ENCODE measurements at places on chromosomes 16 and 17.

- DNase-seq: no peak
Observed at GRCh38 chr16:24996301-24996700, 18.9 kb downstream of the ARHGAP17 start.

- no peak for DNase-seq
Observed at GRCh38 chr16:1181404-1182315, 28.8 kb downstream of the CACNA1H start.

GRCh38 chr16:57084996-57085395, 7.4 kb upstream of the CPNE2 start:
- DNase-seq: no peak

- DNase-seq: no peak
Observed at GRCh38 chr17:12118617-12119016, 97.9 kb downstream of the MAP2K4 start.

DNA sequence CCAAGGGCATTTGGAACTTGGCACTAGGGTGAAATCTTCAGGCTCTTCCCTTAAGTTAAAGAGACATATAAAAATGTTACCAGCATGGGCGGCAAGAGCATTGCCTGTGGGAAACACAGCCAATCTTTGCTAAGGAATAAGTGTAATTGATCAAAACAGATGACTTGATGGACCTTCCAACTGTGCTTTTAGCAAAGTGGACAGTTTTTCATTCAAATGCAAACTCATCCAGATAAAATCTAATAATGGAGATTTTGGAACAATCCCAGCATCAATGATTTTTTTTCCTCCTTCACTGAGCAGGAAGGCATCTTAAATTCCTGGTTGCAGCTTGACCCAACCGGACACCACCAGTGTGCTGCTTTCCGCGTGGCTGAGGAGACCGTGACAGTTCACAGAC, 42.9 kb upstream of the BHLHA9 start:
- DNase-seq: no peak

DNA sequence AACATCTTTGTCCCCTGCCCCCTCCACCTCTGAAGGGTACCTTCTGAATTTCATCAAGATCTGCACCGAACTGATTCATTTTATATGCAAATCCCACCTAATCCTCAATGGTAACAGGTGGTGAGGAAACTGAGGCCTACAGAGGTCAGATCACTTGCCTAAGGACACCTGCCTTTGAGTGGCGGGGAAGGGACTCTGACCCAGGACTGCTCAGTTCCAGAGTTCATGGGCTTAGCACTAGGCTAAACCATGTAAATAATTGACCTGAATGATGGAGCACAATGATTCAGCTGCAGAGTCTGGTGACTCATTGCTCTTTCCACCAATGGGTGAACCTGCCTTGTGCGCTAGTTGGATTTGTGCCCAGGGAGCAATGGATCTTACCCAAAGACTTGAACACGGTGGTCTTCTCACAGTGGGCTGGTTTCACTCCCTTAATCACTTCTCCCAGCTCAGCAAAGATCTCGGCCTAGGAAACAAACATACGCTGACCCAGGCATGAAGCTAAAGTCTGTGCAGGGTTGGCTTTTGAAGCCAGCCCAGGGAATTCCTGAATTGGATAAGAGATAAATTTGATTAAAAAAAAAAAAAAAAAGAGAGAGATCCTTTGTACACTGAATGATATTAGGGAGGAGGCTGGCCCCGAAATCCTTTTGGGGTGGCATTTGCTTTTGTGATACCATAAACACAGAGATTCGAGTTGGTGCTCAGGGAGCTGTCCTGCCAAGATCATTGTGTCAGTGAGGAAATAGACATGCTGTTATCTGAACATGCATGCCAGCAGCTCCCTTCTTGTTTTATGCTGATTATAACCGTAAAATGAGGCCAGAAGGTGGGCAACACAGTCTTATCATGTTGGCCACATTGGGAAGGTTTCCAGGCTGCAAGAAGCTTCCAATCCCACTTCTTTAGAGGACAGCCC, 17.0 kb downstream of the CRYM start:
- no peak for DNase-seq

- no peak for DNase-seq
Observed at GRCh38 chr17:35713069-35713728, 18.2 kb upstream of the RASL10B start.

GRCh38 chr16:58614860-58615259, 14.8 kb downstream of the CNOT1 start:
- no peak for DNase-seq

GRCh38 chr17:62111562-62112171, 46.6 kb upstream of the MED13 start:
- no peak for DNase-seq

DNA sequence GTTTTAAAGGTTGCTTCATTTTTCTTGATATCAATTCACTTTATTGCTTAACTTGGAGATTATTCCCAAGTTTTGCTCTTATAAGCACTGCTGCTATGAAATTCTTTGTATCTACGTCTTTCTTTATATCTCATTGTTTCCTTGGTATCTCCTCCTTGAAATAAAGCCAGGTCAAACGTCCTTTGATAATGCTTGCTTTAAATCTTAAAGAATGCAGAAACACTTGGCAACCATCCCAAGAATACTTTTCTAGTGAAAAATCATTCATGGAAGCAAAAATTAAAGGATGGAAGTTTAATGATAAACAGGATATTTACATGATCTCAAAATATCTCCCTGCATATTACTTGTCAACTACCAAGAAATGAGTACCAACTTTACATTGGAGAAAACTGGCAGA, 175.2 kb downstream of the CPPED1 start:
- DNase-seq: no peak

DNA sequence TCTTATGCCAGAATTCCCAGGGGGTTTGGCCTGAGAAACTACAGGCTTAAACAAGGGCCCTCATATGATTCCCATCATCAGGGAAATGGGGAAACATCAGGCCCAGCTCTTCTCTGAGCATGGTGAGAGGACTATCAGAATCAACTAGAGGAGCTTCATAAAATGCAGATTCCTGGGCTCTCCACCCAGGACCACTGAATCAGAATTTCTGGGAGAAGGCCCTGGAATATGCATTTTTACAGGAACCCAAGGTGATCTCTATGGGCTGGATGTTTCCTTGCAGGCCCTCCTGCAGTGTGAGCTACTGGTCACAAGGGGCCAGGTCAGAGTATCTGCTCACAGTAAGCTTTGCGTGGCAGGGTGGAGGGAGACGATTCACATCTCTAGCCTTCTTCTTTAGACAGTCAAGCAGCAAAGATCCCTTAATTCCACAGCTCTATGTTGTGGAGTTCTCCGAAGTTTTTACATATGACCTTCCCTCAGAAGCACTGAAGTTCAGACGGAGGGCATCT, 38.8 kb upstream of the HOXB13 start:
- DNase-seq: no peak

DNA sequence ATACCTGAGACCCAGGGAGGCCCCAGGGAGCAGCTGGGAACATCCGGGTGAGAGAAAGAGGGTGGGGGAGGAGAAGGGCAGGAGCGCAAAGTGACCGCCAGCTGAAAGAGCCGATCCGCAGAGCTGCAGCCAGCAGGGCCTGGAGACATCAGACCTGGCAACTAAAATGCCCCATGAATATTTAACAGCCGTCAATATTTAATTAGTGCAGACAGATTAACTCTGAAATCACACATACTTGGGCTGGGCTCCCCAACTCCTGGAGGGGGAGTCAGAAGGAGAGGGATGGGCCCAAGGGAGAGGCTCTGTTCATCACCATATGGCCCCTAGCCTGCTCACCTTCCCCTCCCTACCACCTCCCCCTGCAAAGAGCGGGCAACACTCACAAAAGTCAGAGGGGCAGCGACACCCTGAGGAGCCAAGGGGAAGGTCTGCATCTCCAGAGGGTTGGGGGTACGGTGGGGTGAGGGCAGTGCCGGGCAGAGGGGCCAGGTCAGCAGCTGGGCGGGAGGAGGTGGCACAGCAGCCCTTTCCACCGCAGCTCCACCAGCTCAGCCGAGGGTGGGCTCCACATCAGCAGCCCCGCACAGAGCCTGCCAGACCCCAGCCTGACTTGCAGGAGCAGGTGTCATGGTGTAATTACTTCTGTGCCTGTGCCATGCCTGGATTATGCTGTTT, 61.9 kb upstream of the CCL1 start:
- DNase-seq: no peak

DNA sequence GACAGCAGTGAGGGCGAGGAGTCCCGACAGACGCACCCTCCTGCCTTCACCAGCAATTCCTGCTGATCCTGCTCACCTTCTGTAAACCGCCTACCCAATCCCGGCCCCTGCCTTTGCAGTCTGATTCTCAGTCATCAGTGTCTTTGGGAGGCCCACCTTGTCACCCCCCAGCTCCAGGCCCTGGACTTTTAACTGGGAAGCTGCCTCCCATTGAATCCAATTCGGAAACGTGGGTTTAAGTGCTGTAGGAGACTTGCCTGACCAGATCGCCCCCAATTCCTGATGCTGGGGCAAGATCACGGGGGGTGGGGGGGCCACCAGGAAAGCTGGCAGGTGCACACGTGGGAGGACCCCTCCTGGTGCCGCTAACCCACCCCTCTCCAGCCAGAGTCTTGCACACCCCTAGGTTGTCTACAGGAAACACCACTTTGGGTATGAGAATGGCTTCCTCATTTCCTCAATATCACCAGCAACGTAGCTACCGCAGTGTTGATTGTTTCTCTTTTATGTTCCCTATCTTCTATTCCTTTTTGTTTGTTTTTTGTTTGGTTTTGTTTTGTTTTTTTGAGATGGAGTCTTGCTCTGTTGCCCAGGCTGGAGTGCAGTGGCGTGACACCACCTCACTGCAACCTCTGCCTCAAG, 46.6 kb upstream of the CMIP start:
- no peak for DNase-seq

DNA sequence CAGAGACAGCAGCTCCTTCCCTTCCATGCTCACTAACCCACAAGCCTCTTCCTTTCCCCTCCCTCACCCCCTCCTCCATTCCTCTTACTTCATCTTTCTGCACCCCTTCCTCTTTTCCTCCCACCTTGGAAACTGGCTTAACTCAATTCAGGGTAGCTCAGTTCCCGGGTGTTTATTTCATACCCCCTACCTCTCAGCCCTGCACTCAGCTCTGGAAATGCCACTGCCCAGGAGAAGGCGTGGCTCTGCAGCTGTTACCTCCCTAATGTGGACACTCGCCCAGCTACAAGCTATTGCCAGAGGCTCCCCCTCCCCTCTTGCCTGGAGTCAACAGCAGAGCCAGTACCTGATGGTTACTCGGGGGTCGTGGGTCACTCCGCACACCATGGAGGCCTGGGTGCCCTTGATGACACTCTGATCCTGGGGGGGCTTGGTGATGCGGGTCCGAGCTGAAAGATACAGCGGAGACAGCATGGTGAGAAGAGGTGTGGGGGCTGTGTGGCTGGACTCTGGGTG, 118.4 kb upstream of the CDC42EP4 start:
- no peak for DNase-seq

GRCh38 chr17:82434216-82434565, 15.8 kb upstream of the OGFOD3 start:
- no peak for DNase-seq

DNA sequence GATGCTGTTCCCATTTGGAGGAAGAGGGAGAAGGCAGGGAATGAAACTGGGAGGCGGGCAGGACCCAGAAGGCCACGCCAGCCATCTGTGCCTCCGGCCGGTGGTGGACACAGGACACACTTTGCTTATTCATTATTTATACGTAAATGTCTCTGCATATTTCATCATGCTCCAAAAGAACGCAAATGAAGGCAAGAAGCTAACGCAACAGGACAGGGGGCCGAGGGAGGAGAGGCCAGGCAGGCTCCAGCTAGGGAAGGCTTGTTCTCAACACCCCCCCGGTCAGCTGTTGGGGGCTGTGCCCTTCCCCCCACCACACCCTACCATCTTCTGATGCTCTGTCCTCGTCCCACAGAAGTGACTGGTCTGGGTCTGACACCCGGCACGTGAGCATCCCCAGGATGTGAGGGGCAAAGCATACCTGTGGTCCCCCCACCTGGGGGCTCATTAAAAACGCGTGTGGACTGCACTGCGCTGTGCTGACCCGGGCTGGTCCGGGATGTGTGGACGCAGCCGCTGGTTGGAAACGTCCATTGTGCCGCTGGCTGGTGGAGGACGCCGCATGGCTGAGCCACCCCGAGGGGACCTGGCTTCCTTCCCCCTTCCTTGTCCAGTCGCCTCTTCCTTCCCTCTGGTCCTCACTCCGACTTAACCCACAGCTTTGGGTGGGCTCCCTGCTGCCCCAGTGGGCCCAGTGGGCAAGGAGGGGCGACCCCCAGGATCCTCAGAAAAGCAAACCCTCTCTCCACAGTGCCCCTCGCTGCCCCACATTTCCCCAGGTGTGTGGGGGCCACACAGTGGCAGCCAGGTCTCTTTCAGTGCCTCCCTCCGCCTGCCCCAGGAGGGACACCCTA, 46.4 kb upstream of the ENPP7 start:
- no peak for DNase-seq

DNA sequence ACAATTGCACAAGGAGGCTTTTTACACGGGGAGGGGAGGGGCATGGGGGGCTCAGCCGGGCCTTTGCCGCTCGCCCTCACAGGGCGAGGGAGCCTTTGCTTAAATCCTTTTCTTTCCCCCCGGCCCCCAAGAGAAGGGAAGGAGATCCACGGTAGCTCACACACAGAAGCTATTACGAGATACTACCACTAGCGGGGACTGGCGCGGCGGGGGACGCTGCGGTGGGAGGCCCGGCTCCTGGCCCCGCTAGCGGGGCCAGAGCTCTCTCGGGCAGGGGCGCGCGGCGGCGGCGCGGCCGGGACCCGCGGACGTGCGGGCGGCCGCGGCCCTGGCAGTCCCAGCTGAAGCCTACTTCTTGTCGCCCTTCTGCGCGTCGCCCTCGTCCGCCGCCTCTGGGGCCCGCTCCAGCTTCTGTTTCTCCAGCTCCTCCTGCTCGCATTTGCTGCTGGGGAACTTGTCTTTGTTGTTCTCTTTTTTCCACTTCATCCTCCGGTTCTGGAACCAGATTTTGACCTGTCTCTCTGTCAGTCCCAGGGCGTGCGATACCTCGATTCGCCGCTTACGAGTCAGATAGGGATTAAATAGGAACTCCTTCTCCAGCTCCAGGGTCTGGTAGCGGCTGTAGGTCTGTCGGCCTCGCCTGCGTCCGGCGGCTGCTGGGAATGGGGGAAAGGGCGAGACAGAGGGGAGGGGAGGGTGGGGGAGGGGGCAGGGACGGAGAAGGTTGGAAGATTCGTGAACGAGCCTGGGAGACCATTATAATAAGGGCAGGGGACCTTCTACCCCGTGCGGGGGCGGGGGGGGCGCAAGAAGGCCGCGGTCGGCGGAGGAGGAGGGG, 2.0 kb downstream of the HOXB8 start:
- no peak for DNase-seq

DNA sequence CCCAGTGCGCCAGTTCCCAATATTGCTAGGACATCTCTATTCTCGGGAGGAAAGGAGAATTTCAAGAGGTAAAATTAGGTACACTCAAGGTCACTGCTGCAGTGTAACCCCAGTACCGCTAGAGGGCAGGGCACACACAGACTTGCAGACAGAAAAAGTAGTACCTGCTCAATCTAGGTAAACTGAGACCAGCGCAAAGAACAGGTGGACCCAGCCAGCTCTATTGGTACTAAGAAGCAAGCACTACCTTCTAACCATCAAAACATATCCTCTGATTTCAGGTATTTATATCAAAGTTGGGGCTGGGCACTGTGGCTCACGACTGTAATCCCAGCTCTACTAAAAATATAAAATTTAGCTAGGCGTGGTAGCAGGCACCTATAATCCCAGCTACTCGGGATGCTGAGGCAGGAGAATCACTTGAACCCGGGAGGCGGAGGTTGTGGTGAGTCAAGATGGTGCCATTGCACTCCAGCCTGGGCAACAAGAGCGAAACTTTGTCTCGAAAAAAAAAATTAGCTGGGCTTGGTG, 3.6 kb upstream of the WDR81 start:
- peak; percentile 70 for DNase-seq

- DNase-seq: no peak
Observed at GRCh38 chr17:32120141-32120540, 22.2 kb upstream of the RHOT1 start.
